Right atrium auricular region (tissue), 2 donors: ENCODE measurements at places on chromosomes 12 and 14. TPM values are rescaled to one million over a fixed set of nuclear protein-coding genes. Genes with fewer than 3 reads are reported as not detected.

GRCh38 chr14:72644038-72644437, 249.9 kb downstream of the DPF3 start:
- H3K4me1 ChIP-seq = no peaks in the 10 kb centered on the region
- no peaks in the 10 kb centered on the region for H3K27me3 ChIP-seq
- H3K4me3 ChIP-seq = no peak overlapping the region
- peak overlapping the region; percentile 69 for H3K27ac ChIP-seq
- H3K36me3 ChIP-seq = no peaks in the 10 kb centered on the region
- DNase-seq = no peak

GRCh38 chr12:68432622-68433021, 100.5 kb upstream of the MDM1 start:
- H3K27ac ChIP-seq = no peak overlapping the region
- H3K27me3 ChIP-seq = no peaks in the 10 kb centered on the region
- no peaks in the 10 kb centered on the region for H3K36me3 ChIP-seq
- DNase-seq = no peak
- H3K4me1 ChIP-seq = no peaks in the 10 kb centered on the region

DNA sequence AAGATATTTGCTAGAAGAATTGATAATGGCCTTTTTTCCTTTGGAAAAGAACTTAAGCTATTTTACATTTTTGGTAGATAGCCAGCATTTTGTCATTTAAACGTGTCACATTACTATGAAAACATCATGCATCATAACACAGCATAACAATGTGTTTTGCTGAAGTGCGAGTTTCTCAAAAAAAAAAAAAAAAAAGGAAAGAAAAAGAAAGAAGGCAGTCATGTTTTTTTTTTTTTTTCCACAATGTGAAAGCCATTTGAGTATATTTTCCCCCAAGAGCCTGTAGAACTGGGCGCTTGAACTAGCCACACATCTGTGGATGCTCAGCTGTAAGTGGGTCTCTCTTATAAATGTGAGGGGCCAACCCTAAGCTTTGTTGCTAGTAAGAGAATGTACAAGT, 300.1 kb downstream of the AKAP6 start:
- no peaks in the 10 kb centered on the region for H3K36me3 ChIP-seq
- H3K4me1 ChIP-seq = no peaks in the 10 kb centered on the region
- DNase-seq = no peak
- no peaks in the 10 kb centered on the region for H3K27me3 ChIP-seq
- H3K27ac ChIP-seq = no peak overlapping the region
- no peak overlapping the region for H3K4me3 ChIP-seq

GRCh38 chr14:64296561-64296960, 2.4 kb upstream of the ESR2 start:
- H3K36me3 ChIP-seq = no peaks in the 10 kb centered on the region
- no peak overlapping the region for H3K27ac ChIP-seq
- H3K27me3 ChIP-seq = no peaks in the 10 kb centered on the region

DNA sequence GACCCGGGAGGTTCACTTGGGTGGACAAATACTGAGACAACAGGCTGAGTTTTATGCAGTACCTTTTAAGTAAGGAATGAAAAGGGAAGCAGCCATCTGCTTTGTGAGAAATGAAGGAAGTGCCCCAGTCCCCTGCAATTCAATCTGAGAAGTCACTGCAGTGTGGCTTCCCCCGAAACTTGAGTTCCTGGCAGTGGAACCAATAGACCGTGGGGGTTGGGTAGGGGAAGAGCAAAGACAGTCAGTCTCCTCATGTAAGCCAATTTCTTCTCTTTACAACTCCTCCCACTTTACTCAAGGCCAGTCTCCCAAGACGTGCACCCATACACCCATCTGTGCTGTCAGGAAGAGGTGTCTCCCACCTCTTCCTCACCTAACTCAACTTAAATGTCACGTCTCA, 206.5 kb downstream of the BCAT1 start:
- no peak for DNase-seq
- no peaks in the 10 kb centered on the region for H3K27me3 ChIP-seq
- no peaks in the 10 kb centered on the region for H3K4me1 ChIP-seq

DNA sequence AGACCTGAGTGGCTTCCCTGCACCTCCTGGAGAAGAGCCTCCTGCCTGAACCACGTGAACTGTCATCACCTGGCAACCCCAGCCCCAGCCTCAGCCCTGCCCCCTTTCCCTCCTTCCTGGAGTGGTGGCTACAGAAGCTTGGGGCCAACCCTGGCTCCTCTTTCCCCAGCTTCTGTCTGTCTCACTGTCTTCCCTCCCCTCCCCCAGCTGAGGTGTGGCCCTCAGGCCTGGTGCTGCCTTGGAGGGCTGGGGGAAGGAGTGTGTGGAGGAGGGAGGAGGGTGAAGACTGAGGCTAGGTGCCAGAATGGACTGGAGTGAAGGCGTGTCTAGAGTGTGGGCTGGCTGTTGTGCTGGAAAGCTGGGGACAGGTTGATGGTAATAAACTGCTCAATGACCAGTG, 9.7 kb downstream of the NFATC4 start:
- DNase-seq = no peak
- H3K4me1 ChIP-seq = no peaks in the 10 kb centered on the region
- H3K27ac ChIP-seq = no peak overlapping the region
- H3K27me3 ChIP-seq = no peaks in the 10 kb centered on the region
- peaks cover 6% of the 10 kb centered on the region for H3K36me3 ChIP-seq
- no peak overlapping the region for H3K4me3 ChIP-seq

GRCh38 chr12:89523843-89524540, 604 bp downstream of the GALNT4 start:
- H3K36me3 ChIP-seq = no peaks in the 10 kb centered on the region
- no peak for DNase-seq
- peak overlapping the region; percentile 91 for H3K27ac ChIP-seq
- peaks cover 39% of the 10 kb centered on the region for H3K4me1 ChIP-seq

DNA sequence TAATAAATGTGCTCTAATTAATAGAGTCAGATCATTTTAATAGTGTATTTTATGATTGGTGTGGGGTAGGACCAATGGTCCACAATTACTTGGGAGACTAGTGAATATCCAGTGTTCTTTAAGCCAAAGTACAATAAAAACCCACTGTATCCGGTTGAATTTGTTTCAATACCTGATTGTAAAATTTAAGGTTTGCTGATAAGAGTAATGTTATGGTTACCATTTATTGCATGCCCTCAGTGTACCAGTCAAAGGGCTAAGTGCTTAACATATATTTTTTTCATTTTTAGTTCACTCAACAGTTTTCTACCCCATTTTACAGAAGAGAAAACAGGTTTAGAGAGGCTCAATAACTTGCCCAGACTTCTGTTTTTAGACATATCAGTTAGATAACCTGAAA, 97.9 kb upstream of the ATF1 start:
- DNase-seq = no peak
- H3K4me1 ChIP-seq = no peaks in the 10 kb centered on the region
- H3K36me3 ChIP-seq = no peaks in the 10 kb centered on the region
- no peak overlapping the region for H3K27ac ChIP-seq

- H3K27me3 ChIP-seq = no peaks in the 10 kb centered on the region
- H3K27ac ChIP-seq = no peak overlapping the region
- H3K4me1 ChIP-seq = peaks cover 4% of the 10 kb centered on the region
- no peak for DNase-seq
These were observed 96.3 kb upstream of the BBS10 start for GRCh38 chr12:76444408-76444984.

- no peaks in the 10 kb centered on the region for H3K36me3 ChIP-seq
- DNase-seq = no peak
- H3K4me1 ChIP-seq = no peaks in the 10 kb centered on the region
- no peak overlapping the region for H3K4me3 ChIP-seq
- no peak overlapping the region for H3K27ac ChIP-seq
These were observed 225.0 kb upstream of the ARID2 start for GRCh38 chr12:45504316-45505010.

DNA sequence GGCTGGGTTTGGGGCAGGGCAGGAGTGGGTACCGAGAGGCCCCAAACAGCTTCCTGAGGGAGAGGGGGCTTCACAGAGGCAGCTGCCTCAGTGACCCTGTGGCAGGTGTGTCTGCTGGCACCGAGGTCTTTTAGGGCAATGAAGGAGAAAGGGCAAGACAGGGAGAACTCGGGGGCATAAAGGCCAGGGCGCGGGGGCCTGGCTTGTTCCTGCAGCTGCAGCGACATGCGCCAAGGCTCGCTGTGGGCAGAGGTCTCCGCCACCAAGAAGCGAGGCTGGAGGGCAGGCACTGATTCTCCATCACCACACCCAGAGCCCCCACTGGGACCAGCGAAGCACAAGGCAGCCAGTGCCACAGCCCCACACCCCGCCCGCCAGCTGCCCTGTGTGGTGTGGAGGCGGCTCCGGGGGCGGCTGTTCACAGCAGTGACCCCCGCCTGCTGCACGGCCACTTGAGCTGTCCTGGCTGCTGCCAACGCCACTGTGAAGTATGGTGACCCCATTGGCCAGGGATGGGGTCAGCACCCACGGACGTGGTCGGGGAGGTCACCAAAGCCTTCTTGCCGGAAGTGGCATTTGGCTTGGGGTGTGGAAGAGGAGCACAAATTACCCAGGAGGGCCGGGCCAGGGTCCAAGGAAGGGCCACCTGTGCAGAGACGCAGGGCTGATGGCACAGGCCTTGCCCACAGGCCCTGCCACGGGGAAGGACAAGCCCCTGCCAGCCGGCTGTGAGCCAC, 16.4 kb downstream of the BAG5 start:
- H3K4me3 ChIP-seq = no peak overlapping the region
- no peaks in the 10 kb centered on the region for H3K36me3 ChIP-seq
- H3K27me3 ChIP-seq = no peaks in the 10 kb centered on the region
- peaks cover 70% of the 10 kb centered on the region for H3K4me1 ChIP-seq
- no peak for DNase-seq
- H3K27ac ChIP-seq = no peak overlapping the region

- no peak for DNase-seq
- H3K4me3 ChIP-seq = no peak overlapping the region
- no peaks in the 10 kb centered on the region for H3K27me3 ChIP-seq
- H3K36me3 ChIP-seq = no peaks in the 10 kb centered on the region
- H3K4me1 ChIP-seq = peaks cover 7% of the 10 kb centered on the region
These were observed 639.4 kb upstream of the TBX3 start for GRCh38 chr12:115323223-115323905.

DNA sequence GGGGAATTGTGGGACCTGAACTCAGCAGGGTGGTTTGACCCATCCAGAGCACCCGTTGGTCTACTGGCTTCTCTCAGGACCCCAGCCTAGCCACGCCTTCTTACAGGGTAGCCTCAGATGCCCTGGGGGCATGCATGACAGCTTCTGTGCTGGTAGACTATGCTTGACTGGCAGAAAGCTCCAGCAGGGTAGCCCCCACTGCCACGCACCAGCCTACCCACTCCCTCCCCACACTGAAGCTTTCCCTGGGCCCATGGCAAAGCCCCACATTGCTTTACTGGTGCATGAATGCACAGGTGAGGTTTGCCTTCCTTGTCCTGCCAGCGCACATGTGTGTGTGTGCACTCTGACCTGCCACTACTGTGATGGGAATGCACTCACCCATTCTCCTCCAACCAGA, 772.2 kb downstream of the LRFN5 start:
- no peak overlapping the region for H3K27ac ChIP-seq
- DNase-seq = no peak
- no peaks in the 10 kb centered on the region for H3K4me1 ChIP-seq
- H3K27me3 ChIP-seq = no peaks in the 10 kb centered on the region
- no peaks in the 10 kb centered on the region for H3K36me3 ChIP-seq

DNA sequence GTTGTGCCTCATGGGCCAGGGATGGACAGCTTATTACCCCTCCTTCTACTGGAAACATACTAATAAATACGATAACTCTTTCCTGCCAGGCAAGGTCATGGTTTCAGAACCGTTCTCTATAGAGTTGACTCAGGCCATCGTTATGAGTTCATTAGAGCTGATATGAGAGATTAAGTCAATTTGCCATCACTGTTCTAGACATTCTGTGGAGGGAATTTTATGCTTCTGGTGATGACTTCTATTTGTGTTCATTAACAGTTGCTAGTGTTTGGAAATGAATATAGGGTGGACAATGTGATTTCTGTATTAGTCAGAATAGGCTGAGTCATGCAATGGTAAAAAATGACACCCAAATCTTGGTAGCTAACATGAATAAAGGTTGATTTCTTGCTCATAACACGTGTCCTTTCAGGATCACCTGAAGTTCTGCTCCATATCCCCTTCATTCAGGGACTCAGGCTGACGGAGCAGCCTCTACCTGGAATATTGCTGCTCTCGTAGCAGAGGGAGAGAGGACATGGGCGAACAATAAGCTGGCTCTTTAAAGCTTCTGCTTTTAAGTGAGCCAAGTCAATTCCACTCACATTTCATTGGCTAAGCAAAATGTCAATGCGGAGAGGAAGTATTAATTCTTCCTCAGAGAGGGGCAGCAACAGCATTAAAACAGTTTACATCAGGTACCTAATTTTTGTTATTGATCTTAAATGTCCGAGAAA, 18.5 kb upstream of the TBPL2 start:
- H3K27me3 ChIP-seq = no peaks in the 10 kb centered on the region
- DNase-seq = no peak
- peaks cover 9% of the 10 kb centered on the region for H3K4me1 ChIP-seq

DNA sequence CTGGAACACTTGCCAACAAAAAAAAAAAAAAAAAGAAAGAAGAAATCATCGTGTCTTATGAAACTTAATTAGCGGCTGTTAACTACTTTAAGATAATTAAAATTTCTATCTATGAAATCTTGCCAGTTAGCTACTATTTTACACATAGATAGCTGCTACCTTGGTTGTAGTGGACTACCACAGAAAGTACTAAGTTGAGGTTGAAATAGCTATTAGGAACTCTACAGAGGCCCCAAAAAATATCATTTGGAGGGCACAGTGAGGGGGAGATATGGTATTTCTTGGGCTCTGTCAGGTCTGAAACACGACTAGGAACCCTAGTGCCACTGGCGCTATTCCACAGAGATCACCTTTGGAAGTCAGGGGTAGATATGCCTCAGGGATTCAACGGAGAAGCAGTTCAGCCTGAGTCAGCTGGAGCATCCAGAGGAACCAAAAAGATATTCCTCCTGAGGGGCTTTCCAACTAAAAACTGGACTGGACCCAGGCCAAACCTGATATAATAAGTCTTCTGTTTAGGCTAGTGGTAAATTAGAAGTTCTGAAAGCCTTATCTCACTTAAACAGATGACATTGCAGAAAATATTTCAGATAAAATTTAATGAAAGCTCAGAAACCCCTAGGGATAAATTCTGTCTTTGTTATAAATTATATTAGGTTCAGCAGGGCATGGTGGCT, 126.1 kb downstream of the EPS8 start:
- no peaks in the 10 kb centered on the region for H3K27me3 ChIP-seq
- H3K4me1 ChIP-seq = no peaks in the 10 kb centered on the region
- no peak overlapping the region for H3K27ac ChIP-seq
- H3K4me3 ChIP-seq = no peak overlapping the region

GRCh38 chr12:108826101-108826806, 31.1 kb downstream of the SSH1 start:
- peak overlapping the region; percentile 92 for H3K27ac ChIP-seq
- peaks cover 35% of the 10 kb centered on the region for H3K36me3 ChIP-seq
- H3K4me3 ChIP-seq = no peak overlapping the region
- peak; percentile 86 for DNase-seq

The SLC10A1 gene
- not detected for total RNA-seq

The KLRD1 gene
- total RNA-seq = 0.94 TPM

The B4GALNT1 gene
- 4.4 TPM for total RNA-seq

The LRTM2 gene
- not detected for total RNA-seq

The FLVCR2 gene
- 5.5 TPM for total RNA-seq

The IL31 gene
- total RNA-seq = not detected
